ENCODE measurements at places on chromosomes 2 and 18.

DNA sequence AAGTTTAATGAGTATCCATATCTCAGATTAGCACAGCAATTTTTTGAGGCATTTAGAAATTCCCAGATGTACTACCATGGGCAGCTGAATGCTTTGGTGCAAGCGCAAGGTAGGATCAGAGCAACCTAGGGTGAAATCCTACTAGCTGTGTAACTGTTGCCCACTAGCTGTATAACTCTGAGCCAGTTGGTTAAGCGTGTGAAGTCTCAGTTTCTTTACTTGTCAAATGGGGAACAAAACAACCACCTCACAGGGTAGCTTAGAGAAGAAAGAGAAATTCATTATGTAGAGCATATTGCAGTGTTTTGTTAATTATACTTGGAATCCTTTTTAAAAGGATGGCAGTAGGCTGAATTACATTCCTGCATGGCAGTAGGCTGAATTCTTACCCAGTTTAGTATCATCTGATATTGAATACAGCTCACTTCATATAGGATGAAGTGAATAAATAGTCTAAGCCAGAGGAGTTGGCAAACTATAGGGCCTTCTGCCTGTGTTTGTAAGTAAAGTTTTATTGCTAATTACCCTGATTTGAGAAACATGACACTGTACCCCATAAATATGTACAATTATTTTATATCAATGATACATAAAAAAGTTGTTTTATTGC, 180.7 kb downstream of the PLCL1 start:
- DNase-seq = no peak

GRCh38 chr2:63663013-63663864, 74.5 kb downstream of the MDH1 start:
- no peak for DNase-seq

GRCh38 chr2:36696533-36696932, at the start of gene VIT:
Gene VIT, plus strand, starts transcription at chr2:36696707. Its CDS starts 19,664 bp downstream, at chr2:36716371.
- DNase-seq = no peak

DNA sequence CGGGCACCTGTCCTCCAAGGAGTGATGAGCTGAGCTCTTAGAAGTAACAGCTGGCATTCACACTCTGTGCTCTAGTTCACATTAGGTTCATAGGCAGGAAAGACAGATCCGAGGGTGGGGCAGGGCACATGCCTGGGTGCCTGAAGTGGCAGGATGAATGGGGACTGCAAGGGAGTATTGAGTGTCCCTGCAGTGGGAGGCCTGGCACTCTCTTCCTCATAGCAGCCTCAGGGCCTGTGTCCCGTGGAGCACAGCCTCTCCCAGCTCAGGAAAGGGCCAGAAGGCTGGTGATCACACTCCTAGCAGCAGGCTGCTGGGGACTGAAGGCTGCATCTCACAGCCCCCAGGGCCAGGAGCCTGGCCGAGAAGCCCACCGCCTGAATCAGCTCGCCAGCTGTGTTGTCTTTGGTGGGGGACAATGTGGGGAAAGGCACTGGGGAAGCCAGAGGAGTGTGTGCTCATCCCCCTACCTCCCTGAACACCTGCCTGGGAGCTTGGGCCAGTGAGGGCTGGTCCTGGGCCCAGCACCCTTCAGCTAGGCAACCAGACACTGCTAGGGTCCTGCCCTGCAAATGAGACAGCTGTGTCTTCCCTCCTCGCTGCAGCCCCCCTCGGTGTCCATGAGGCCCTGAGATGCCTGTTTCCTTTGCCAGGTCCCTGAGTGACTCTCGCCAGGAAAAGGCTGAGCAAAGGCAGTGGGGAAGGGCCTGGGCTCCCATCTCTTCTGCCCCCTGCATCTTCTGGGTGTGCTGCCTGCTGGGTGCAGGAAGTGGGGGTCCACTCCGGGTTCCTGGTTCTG, 48.2 kb upstream of the HS6ST1 start:
- no peak for DNase-seq

DNA sequence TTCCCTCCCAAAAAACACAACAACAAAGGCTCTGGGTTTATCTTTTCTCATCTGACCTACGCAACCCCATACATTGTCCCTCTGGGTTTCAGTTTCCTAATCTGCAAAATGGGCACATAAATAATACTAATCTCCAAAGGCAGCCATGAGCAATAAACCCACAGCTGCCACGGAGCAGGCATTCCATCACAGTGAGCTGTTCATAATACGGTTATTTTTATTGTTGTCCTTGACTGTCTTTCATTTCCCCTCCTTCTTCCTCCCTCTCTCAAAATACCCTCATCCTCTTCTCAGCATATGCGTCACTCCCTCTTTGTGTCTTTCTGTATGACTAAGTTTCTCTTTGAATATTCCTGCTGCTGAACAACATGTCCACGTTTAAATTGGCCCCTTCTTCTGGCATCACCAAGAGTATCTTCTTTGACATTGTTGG, 129.8 kb upstream of the CAB39 start:
- DNase-seq = no peak

- DNase-seq = no peak
Measured at GRCh38 chr18:53489266-53489665, 735.2 kb downstream of the MBD2 start.

- DNase-seq = no peak
Measured at GRCh38 chr2:14960686-14961324, 328.3 kb downstream of the LRATD1 start.

DNA sequence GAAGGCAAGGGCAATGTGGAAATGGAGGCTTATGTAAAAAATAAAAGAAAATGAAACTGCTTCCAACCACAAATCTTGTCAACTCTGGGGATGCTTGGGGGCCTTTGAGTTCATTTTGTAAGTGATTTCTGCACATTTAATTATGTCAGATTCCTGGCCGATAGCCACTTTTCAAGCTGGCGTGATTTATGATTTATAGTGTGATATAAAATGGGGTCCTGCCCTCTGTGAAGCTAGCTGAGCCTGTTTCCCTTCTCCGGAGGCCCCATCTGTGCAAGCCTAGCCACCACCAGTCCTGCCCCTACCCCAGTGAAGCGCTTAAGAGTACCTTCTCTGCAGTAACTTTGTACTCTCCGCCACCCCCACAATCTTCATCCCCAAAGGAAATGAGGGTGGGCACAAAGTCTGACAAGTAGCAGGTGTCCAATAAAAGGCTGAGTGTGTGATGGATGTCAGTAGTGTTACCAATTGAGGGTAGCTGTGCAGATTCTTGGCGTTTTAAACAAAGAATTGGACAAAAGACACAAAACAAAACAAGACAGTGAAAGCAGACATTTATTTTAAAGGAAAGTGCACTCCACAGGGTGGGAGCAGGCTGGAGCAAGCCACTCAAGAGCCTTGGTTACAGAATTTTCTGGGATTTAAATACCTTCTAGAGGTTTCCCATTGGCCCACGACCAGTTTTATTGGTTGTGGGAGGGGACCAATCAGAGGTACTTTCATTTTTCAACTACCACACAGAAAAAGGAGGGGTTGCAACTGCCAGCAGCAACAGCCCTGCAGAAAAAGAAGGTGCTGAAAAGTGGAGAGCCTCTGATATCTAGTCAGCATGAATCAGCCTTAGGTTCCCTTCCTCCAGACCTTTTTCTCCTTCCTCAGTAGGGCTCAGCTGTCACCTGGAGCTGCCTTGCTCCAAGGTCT, 39.0 kb upstream of the SIX3 start:
- DNase-seq = no peak

- no peak for DNase-seq
Measured at GRCh38 chr2:226892729-226893128, 56.9 kb downstream of the RHBDD1 start.

DNA sequence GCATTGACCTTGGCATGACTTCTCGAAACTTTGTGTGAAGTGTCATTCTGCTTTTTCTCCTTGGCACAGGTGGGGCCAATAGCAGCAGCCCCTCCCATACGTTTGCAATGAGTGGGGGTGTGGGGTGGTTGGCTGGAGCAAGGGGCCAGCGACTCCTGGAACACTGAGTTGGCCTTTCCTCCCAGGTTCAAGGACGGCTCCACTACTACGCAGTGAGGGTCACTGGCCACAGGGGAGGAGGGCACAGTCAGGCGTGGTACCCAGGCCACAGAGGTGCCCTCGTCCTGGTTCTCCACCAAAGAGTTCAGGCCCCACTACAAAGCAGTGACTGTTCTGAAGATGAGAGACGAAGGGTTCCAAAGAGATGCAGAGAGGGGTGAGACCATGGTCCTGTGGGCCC, 70.6 kb upstream of the OTOS start:
- no peak for DNase-seq

DNA sequence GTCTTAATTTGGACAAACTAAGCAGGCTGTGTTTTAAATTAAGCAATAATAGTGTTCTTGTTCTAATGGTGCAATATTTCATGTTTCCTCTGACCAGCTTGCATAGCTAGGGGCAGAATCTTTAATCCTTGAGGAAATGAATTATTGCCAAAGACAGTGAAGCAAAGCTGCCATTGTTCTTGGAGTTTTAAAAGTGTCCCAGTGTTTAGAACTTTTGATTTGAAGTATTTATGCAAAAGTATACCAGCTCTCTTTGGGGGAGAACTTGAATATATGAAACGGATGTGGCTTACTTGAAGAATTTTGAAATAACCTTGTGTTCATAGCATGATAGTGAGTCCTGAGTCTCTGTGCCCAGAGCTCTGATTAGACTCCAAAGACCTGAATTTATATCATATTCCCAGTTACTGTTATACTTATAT, 33.4 kb downstream of the ITGA6 start:
- no peak for DNase-seq

- no peak for DNase-seq
Measured at GRCh38 chr2:231321556-231322334, 73.8 kb upstream of the B3GNT7 start.

- no peak for DNase-seq
Measured at GRCh38 chr18:924987-925386, 20.3 kb downstream of the ADCYAP1 start.

- peak; percentile 38 for DNase-seq
Measured at GRCh38 chr2:217331523-217332416, 471.9 kb upstream of the TNP1 start.

GRCh38 chr2:83782122-83782521, 677.0 kb downstream of the SUCLG1 start:
- no peak for DNase-seq

DNA sequence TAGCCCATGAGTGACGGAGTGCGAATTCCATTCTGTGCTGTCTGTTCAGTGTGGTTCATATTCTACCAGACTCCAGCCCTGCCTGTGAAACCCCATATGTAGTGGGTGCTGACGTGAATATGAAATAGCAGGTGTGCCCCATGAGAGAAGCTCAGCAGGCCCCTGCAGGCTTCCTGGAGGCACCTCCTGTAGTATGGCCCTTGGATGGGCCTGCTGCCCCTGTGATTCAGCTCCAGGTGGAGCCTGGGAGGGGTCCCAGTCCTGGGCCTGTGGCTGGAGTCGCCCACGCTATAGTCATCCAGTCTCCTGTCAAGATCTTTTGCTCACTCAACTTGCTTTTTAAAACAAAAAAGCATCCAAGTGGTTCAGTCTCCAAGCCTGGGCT, 125.5 kb downstream of the GLI2 start:
- no peak for DNase-seq

DNA sequence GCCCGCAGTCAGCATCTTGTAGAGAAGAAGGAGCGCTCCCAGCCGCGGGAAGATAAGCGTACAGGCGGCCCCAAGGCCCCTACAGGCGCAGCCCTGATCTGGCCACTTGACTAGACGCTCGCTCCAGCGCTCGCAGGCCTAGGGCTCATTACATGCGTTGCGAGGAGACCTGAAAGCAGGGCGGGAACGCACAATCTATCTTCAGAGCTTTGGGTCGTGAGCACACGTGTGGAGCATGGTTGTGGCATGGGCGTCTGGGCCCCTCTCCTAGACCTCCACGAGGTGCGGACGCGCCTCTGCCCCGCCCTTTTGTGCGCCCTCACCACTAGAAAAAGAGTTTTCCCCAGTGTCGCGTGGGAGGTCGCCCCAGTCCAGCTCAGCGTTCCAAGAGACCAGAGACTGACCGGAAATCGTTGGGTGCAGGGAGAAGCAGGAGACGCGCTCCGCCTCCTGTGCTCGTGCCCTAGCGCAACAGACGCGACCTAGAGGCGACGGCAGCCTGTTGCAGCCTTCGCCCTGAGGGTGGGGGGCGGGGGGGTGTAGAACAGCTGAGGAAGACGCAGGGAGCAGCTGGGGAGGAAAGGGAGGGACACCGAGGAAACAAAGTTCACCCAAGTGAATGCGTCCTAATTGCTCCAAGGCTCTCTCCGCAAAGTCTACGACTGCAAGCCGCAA, 12.6 kb downstream of the NR4A2 start:
- no peak for DNase-seq

DNA sequence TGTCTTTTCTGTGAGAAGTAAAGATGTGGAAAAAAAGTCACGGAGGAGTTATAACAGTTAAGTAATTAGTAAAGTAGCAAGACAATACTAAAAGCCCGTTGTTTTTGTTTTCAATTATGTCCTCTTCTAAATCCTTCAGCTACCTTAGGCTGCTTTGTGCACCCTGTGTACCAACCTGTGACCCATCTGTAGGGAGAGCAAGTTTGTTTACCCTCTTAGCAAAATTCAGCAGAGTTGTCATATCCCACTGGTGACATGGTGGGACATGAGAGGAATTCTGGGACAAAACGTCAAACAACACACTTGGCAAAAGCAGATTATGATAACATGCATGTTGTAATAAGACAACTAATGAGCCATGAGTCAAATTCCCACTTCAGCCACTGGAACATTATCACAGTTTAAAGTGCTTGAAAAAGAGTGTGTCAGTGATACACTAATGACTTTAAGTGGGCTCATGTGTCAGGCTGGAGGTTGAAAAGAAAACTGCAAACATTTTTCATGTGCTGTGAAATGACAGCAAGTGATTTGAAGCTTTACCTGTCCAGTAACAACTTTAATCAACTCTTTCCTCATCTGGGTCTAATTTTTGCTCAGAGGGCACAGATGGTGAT, 392.8 kb upstream of the ACVR2A start:
- no peak for DNase-seq

DNA sequence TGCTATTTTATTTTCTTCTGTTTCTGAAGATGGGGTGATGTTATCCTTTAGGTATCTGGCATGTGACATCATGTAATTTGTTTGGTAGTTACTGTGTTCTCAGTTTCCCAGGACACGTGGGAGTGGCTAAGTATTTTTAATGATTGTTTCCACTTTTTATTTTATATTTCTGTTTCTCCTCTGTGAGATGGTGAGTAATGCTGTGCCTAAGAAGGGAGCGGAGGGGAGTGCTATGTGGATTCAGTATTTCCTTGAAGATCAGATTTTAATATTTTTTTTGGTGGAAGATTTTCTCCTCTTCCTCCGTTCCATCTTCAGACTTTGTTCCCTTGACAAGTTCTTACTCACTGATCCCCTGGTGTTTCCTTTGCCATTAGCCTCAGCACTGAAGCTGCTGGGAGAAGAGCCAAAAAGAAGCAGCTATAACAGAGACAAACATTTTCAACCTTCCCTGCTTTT, 180.0 kb upstream of the MMADHC start:
- DNase-seq = no peak

Data from AG04449 (cell line).